KBM-7 (cell line): ENCODE measurements at places on chromosomes 3 and 15.

DNA sequence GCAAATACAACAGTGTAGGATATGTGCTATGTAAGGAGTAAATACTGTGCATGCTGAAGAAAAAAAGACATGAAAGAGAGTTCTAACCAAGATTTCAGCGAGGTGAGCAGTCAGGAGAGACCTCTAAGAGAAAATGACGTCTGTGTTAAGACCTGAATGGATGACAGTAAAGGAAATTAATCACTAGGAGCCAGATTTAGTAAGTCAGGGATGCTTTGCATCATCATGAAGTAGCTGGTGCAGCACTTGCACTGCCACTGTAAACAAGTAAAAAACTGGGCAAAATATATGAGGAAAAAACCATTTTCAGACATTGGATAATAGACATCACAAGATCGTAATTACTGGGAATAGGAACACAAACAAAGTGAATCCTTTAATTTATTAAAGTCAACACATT lies 32.6 kb downstream of the RTP4 start:
- no peak for DNase-seq

DNA sequence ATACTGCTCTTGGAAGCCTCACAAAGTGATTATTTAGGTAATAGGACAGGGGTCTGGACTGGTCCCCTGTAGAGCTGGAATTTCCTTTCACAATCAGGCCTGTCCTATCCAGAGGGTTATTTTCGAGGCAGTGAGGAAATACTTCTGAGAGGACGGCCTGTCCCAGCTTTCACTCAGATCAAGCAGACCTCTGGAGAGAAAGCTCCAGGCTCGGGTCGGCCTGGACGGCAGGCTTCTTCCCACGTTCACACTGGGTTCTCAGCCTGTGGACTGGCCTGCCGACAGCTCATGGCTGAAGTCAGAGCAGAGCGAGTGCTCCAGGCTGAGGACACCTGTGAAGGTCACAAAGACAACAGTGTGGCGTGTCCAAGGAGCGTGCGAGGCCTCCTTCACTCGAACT lies 405.3 kb downstream of the VPS13C start:
- no peak for DNase-seq

- DNase-seq = no peak
Observed at GRCh38 chr15:25176991-25177954, 222.5 kb downstream of the SNRPN start.

GRCh38 chr3:183265157-183265642 lies 12.1 kb downstream of the B3GNT5 start:
- DNase-seq = no peak

DNA sequence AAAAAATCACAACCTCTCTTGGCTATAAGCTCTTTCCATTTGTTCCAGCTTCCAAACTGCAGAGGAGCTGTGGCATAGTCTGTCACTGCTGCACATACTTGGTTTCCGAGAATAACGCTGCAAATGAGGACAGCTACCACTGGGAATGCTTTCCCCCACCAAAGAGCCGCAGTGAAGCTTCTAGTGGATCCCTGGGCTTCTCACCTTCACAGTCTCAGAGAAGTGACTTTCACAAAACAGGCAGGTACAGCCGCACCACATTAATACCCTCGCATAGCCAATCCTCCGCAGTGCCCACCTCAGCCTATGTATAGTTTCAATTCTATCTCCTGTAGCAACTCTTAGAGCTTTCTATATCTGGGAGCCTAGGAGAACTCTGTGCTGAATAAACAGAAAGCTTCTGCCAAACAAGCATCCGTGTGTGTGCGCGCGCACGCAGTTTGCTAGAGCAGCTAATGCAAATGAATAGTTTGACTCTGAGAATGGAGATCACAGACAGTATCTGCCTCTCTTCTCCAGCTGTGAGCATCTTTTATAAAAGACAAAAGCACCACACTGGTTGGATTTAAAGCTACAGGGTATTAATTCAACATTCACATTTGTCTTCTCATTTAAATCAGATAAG lies 81.9 kb upstream of the PLXND1 start:
- DNase-seq = no peak

- DNase-seq = no peak
Observed at GRCh38 chr15:86284635-86285034, 205.0 kb downstream of the AGBL1 start.

DNA sequence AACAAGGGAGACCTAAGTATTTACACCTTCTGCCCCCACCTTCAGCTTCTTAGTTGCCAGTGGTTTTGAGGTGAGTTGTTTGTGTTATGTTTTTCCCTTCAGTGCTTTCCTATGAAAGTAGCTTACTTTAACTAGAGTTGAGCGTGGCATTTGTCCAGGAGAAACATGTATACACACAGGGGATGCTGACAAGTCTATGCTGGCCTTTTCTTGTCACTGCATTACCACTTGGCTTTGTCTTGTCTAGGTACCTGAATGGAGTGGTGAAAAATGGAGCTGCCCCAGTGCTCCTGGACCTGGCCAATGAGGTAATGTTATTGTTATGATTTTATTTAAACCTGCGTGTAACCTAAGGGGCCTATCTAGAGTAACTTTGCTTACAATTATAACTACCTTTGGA lies 74.4 kb downstream of the CDIN1 start:
- DNase-seq = no peak

- DNase-seq = no peak
Observed at GRCh38 chr3:188053710-188054380, 100.1 kb upstream of the LPP start.

GRCh38 chr3:188234132-188234531 lies 80.2 kb downstream of the LPP start:
- DNase-seq = no peak

DNA sequence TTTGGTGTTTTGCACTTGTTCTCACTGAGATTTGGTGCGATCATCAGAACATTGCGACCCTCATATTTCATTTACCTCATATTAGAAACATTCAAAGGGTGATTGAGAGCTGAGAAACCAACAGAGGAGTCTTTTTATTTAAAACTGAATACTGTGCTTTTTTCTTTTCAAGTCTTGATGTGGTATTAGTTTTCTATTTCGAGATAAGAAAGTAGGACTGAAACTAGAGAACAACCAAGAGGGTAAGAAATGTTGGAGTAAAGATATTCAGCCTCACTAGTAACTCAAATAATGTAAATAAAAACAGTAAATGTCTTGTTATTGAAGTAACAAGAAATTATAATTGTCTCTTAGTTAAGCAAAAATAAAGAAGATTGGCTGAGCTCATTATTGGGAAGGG lies 26.5 kb downstream of the EFHB start:
- no peak for DNase-seq

GRCh38 chr15:41622901-41623300 lies 37.3 kb upstream of the MGA start:
- no peak for DNase-seq

DNA sequence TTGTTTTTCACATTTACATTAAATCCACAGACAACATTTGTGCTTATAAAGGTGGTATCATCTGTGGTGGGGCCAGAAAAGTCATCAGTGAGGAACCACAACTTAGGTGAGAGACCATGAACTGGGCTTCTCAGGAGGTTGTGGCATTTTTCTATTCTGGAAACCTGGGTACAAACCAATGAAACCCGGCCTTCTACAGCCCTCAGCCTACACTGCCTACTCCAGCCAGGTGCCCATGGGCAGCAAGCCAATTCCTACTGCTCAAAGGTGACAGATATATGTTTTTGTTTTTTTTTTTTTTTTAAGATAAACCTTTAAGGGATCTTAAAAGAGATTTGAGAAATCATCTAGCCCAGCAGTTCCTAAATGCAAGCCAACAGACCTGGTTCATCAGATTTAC lies 20.3 kb downstream of the SPG21 start:
- no peak for DNase-seq

- no peak for DNase-seq
Observed at GRCh38 chr3:189718215-189718614, 87.0 kb downstream of the TP63 start.

GRCh38 chr3:164486150-164486549 lies 592.1 kb downstream of the SI start:
- DNase-seq = no peak

GRCh38 chr15:64928626-64929220 lies 17.0 kb downstream of the ANKDD1A start:
- no peak for DNase-seq

- no peak for DNase-seq
Observed at GRCh38 chr15:31660816-31661215, 334.2 kb downstream of the KLF13 start.

DNA sequence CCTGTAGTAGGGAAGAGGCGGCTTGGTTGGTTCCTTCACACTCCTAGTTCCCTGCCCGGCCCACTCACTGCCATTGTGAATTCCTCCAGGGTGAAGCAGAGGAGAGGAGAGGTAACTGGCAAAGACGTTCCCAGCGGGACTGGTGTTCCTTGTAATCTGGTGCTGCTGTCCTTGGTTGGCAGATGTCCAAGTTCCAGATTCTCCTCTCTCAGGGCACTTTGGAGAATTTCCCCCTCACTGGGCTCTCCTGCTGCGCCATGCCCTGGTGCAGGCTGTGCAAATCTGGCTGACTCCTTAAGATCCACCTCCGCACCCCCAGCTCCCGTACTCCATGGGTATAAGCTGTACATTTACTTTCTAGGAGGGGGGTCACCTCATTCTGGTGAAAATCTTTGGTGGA lies 37.3 kb downstream of the THSD4 start:
- DNase-seq = no peak

GRCh38 chr15:83837945-83838571 lies 184.1 kb downstream of the ADAMTSL3 start:
- DNase-seq = peak; percentile 48

DNA sequence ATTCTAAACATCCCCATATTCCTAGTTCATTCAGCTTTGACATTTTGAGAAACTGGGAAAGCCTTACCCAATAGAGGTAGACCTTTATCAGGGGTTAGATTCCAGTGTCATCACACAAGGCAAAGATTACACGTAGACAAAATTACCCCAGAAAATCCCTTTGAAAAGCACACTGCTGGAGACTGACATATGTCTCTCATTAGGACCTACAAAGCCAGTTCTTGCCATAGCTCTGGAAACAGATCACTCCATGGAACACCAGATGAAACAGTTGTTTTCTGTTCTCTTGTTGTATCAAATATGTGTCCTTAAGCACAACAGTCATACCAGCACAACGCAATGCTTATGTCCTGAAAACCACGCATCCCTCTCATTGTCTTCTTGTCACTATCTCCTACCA lies 44.7 kb downstream of the RARB start:
- DNase-seq = no peak

GRCh38 chr15:98221144-98221543 lies 260.6 kb downstream of the ARRDC4 start:
- no peak for DNase-seq

GRCh38 chr15:39907216-39907615 lies 12.8 kb downstream of the GPR176 start:
- no peak for DNase-seq

DNA sequence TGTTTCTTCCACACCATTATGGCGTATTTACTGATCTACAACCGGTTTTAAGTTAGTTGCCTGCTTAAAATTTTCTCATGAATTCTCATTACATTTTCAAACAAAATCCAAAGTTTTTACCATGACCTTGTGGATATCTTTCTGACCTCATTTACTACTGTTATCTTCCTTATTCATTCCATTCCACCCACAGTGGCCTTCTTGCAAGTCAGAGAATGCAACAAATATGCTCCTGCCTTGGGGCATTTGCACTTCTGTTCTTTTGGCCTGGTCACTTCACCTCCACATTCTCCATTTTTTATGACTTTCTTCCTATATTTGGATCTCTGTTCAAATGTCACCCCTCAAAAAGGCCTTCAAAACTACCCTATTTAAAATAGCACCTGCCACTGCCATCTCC lies 8.8 kb upstream of the SLC15A2 start:
- no peak for DNase-seq

GRCh38 chr3:152769523-152769922 lies 65.4 kb upstream of the P2RY1 start:
- DNase-seq = no peak
